ENCODE measurements at places on chromosomes 1 and 21.

DNA sequence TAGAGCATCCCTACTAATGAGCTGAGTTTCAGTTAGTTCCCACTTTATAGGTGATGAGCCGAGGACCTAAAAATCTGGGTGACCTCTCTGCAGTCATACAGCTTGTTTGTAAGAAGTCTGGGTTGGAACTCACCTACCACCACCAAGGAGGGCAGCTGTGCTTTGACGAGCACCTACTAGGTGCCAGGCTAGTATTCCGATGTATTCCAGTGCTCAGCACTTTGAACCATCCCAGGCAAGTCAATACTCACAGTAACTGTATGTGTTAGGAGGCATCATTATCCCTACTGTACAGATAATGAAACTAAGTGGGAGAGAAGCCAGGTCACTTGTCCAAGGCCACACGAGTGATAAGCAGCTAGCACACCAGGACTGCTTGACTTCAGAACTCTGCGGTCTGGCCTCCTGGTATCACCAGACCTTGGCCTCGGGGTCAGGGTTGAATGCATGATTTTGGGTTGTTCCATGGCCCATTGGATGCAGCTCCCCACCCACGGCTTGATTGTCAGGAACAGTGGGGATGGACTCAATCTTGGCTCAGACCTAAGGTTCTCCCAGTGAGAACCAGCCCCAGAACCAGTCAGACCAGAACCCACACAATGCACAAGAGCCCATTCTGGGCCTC lies 20.7 kb downstream of the ECE1 start:
- no peak for DNase-seq

- DNase-seq: no peak
These were observed 18.1 kb downstream of the LYPD8 start for GRCh38 chr1:248737457-248737856.

- DNase-seq: no peak
These were observed at the start of gene CDC42BPA for GRCh38 chr1:227318016-227318852. Gene CDC42BPA (minus strand): TSS chr1:227318492. CDS start chr1:227317182, 1,310 bp downstream.

- DNase-seq: no peak
These were observed 25.3 kb downstream of the CEP104 start for GRCh38 chr1:3831689-3832088.

All from CD8-positive, alpha-beta memory T cell (primary cell).